Inflammatory macrophage (primary cell): ENCODE measurements at places on chromosomes 4 and X.

- DNase-seq = no peak
These were observed 406.8 kb downstream of the PCDH7 start for GRCh38 chr4:31126881-31127398.

DNA sequence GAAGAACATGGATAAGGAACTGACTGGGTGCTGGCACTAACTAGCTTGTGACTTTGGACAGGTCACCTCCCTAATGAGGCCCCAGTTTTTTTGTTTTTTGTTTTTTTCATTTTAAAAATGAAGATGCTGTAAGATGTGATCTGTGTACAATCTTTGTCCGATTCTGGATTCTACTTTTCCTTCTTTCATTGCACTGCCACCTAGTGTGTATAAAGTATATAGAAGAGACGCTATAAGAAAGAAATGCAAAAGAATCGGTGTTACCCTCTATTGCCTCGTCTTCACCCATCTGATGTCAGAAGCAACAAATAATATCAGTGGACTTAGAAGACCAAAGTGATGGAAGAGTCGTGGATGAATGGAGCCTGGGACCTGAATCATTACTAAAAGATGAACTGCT, 58.6 kb upstream of the P2RY10 start:
- DNase-seq = no peak

- DNase-seq = no peak
These were observed 138.9 kb downstream of the LARP7 start for GRCh38 chr4:112775801-112776200.

DNA sequence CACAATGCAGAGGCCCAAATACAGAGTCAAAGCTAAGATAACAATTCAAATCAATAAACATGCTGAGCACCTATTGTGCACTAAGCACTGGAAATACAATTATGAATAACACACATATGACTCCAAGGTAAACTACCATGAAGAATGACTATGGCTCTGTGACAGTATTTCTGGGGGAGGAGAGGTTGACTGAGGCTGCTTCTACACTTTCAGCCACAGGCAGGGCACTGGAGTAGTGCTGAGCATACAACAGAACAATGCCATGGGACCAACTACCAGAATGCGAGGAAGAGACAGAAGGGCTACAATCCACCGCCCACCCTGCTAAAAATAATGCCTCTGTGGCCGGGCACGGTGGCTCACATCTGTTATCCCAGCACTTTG, 13.7 kb downstream of the TEC start:
- DNase-seq = no peak

DNA sequence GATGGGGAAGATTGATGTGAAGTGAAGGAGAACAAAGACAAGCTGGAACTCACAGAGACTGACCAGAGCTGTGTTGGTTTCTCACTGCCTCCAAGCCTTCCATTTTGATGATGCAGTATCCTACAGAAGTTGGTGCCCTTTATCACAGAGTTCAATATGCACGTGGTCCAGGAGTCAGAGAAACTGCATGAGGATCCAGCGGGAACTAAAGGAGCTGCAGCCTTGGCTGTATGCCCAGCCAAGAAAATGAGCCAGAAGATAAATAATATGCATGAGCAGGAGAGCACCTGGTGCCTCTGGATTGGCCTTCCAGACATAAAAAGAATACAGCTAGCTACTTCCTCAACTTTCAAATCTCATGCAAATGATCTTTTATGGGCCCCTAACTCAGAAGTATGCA, 44.3 kb upstream of the DCLK2 start:
- no peak for DNase-seq
